ENCODE measurements at places on chromosomes 5 and 9.

DNA sequence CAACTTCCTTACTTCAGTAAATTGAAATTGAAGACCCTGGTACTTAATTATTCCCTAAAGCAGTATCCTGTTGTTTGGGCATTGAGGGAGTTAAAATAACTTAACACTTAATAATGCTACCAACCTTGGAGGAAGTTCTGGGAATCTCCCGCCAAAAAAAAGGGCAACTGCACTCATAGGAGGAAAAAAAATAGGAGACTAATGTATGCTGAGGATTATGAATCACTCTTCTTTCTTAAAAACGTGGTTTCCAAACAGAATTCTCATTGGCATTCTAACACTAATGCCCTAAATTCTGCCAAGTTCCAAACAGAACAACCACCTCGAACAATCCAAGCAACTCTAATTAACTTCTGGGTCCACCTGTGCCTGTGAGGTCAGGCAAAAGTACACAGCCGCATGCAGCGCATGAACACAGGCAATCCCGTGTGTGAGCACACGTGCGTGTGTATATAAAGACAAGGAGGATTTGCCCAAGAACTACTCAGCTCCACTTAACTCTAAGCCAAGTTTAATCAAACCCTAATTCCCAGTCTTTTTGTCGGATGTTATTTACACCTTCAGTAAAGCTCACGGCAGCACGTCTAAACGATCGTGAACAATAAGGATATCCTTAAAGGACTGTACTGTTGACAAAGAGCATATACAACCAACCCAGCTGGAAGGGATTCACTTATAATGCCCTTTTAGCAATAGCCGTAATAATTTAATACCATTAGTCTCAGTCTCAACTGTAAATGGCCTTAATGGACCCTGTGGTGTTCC is 78.4 kb downstream of the EBF1 start:
- DNase-seq: no peak

DNA sequence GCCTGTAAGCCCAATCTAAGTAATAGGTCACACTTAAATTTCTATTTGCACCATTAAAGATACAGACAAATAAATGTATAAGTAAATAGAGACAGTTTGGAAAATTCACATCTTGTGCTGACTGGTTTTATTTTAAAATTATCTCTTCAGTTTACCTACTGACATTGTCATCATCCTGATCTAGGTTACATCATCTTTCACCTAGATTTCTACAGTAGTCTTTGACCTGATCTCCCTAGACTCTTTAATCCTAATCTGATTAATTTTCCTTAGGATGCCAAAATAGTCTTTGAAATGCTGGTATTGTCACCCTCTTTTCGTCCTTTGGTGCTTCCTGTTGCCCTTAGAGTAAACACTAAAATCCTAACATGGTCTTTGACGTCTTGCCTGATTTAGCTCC is 43.9 kb downstream of the NDUFS4 start:
- no peak for DNase-seq

DNA sequence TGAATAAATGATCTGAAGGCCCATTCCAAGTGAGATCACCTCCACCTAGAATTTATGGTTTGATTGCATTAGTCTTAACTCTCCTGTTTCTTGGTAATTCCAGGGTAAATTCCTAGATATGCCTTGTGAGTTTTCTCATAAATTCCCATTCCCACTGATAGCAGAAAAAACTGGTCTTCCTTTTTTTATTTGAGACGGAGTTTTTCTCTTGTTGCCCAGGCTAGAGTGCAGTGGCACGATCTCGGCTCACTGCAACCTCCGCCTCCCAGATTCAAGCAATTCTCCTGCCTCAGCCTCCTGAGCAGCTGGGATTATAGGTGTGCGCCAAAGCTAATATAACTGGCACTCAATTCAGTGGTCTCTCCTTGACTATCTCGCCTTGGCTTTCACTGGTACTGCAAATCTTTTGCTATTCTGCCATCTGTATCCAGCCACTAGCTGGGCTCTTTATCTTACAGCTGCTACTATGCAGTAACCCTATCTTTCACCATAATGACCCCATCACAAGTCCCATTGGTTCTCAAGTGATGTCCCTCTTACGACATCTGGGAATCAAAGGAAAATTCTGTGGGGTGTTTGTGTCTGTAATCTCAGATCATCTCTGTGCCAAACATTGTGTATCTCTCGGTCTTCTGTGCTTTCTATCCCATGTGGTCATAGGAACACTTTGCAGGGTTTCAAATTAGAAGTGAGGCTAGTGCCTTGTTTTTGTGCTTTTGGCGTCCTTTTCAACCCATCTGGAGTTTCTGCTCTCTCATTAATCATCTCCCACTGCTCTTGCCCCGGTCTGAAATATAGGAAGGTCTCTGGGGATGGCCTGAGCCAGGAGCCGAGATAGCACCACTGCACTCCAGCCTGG is 14.4 kb downstream of the HNRNPK start:
- no peak for DNase-seq

DNA sequence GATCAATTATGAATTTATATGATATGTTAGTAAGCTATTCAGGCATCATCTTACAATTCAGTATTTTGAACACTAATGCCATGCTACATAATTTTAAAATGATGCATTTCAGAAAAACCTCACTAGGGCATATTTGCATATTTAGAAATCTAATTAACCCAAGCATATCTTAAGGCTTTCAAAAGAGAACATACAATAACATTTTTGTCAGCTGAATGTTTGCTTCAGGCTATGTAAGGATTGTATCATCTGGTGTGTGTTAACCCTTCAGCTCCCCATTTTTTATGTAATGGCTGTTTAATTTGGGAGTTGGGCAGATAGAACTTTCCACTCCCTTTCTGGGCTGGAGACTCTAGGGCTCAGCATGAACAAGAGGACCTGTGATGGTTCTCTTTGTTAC is 299.1 kb upstream of the EFNA5 start:
- no peak for DNase-seq

DNA sequence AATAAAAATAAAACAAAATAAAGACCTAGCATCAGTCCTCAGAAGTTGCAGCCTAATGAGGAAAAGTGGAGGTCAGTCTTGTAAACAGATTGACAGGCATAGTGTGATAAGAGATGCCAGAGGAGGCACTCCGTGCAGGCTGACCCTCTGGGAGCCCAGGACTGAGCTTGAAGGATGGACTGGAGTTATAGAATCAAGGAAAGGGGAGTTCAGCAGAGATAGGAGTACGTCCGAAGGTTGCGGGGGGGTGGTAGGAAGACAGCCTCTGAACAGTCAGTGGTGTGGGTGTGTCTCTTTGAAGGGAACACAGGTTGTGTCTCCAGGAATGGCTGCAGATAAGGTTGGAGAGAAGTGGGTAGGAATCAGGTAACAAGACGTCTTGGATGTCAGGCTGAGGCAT is 126.1 kb upstream of the CPEB4 start:
- no peak for DNase-seq

GRCh38 chr9:32939576-32939975 is 61.9 kb downstream of the APTX start:
- DNase-seq: no peak

DNA sequence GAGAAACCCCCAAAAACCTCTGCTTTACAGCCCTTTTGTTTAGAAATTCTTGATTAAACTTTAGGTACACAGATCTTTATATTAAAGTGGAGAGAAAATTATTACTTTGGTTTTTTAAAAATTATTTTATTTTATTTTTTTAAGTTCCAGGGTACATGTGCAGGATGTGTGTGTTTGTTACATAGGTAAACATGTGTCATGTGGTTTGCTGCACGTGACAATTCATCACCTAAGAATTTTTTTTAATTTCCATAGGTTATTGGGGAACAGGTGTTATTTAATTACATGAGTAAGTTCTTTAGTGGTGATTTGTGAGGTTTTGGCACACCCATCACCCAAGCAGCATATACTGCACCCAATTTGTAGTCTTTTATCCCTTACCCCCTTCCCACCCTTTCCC is 581.7 kb downstream of the CSNK1G3 start:
- DNase-seq: no peak

GRCh38 chr9:5842929-5843793 is 10.2 kb upstream of the ERMP1 start:
- DNase-seq: no peak

DNA sequence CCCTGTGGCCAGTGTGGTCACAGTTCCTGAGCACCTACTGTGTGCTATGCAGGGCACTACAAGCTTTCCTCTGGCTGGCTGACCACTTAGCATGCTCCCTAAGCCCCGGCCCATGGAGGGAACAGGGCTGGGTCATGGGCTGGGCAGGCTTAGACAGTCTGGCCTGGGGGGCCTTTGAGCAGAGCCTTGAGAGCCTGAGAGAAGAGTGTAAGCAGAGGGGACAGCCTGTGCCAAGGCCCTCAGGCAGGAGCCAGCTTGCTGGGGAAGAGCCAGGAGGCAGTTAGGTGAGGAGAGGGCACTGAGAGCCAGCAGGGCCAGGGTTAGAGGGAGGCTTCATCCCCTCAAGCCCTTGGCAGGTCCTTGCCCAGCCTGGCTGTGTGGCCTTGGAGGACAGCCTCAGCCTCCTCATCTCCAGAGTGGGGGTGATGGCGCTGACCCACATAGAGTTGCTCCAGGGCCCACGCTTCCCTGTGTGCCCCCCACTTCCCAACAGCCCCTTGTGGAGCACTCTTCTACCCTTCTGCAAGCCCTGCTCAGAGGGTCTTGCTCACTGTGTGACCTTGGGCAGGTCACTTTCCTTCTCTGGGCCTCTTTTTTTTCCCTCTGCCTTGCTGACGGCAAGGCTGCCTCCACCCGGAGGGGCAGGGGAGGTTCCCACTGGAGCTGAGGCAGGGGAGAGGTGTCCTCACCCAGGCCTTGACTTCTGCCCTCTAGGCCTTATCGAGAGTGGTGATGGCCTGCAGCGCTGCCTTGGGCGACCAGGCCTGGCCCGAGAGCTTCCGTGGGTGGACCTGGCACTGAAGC is 107.1 kb downstream of the PHF2 start:
- no peak for DNase-seq

- no peak for DNase-seq
Measured at GRCh38 chr5:112795944-112796678, 58.4 kb downstream of the APC start.

DNA sequence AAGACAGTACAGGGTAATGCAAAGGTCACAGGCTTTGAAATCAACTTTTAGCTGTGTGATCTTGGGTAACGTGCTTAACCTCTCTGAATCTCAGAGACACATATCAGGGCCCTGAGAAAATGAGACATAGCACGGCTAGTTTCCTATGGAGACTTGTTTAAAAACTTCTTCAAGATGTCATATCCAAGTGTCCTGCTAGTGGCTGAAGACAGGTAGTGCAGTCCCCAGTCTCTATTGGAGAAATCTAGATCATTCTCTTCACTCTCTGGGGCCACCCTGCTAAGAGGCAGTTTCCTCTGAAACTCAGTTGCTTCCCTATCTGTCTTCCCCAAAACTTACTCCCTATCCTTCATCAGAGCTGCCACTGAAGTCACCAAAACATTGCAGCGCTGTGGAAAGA is 30.3 kb upstream of the GRXCR2 start:
- DNase-seq: no peak

- DNase-seq: no peak
Measured at GRCh38 chr5:172283020-172283861, at the start of gene UBTD2. UBTD2 (minus strand) TSS chr5:172283764; CDS start chr5:172283665, 99 bp downstream.

GRCh38 chr5:147882586-147883313 is 4.2 kb downstream of the SCGB3A2 start:
- DNase-seq: no peak

GRCh38 chr9:97617939-97618416 is 15.2 kb downstream of the TSTD2 start:
- DNase-seq: no peak

- no peak for DNase-seq
Measured at GRCh38 chr9:38003946-38004808, 64.8 kb downstream of the SHB start.

DNA sequence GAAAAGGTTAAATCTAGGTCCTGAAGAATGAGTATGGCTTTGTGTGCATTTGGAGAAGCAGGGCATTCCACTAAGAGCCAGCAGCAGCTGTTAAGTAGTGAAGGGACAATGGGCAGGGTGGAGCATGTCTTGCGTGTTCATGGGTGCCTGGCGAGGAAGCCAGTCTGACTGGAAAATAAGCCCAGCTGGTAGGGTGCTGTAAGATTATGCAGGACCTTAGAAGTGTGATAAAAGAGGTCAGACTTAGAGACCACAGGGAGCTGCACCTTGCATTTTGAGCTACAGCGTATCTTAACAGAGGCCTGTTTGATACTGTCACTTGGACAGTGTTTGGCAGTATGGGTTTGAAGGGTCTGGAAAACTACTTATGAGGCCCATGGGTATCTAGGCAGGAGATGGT is 131.7 kb upstream of the ELL2 start:
- no peak for DNase-seq

DNA sequence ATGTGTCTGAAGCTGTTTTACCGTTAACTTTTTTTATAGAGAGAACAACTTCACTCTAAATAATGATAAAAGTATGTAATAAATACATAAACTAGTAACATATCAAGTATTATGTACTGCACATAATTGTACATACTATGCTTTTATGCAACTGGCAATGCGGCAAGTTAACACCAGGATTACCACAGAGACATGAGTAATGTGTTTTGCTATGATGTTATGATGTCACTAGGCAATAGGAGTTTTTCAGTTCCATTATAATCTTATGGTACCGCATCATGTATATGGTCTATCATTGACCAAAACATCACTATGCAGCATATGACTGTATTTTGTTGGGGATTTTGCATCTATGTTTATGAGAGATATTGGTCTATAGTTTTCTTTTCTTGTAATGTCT is 326.4 kb upstream of the TARS1 start:
- no peak for DNase-seq

DNA sequence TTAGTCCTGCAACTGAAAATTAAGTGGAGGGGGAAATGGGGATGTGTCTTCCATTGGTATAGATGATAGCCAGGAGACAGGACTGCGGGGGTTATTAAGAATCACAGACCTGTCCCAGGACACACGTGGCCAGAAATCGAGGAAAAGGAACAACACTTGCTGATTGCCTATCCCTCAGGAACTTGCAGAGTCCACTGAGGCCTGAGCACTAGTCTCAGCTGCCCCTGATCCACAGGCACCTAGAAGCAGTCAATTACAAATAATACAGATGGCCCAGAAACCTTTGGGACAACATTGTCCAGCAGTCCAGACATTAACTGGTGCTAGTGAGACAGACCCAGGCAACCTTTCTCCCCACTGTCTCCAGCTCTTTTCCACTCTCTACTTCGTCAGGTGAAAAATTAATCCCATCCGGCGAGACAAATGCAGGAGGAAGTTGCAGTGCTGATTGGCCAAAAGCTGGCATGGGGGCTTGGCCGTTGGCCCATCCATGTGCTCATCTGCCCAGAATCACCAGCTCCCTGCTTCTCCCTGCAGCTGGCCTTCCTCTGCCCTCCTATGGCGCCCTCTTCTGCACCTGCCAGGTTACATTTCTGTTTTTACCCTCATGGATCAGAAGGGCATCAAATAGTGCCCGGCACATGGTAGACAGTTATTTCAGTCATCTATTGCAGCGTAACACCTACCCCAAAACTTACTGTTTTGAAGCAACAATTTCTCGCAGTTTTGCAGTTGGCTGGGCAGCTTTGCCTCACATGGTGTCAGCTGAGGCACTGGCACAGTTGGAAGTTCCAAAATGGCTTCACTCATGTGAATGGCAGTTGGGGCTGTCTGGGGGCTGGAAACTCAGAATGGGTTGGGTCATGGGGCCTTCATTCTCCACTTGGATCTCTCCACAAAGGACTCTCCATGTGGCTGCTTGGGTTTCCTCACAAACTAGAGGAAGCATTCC is 3.6 kb upstream of the B4GALT1 start:
- no peak for DNase-seq

GRCh38 chr5:88769165-88769564 is 113.8 kb downstream of the MEF2C start:
- DNase-seq: no peak

GRCh38 chr9:7238247-7238637 is 480.5 kb downstream of the KDM4C start:
- no peak for DNase-seq

GRCh38 chr5:148641735-148642134 is 12.6 kb downstream of the HTR4 start:
- DNase-seq: no peak
